ENCODE measurements at places on chromosomes 12 and 14. TPM values are rescaled to one million over a fixed set of nuclear protein-coding genes. Genes with fewer than 3 reads are reported as not detected.

GRCh38 chr12:93055221-93055620, 126.1 kb upstream of the EEA1 start:
- no peak for DNase-seq

- no peak for DNase-seq
Observed at GRCh38 chr14:60275932-60276331, 26.9 kb downstream of the PPM1A start.

RAD51AP1 gene
- 33.4 TPM for total RNA-seq

GRCh38 chr12:113196990-113197389, 11.5 kb downstream of the RITA1 start:
- DNase-seq = no peak

GRCh38 chr12:26238341-26239121, 43.2 kb downstream of the SSPN start:
- no peak for DNase-seq

DNA sequence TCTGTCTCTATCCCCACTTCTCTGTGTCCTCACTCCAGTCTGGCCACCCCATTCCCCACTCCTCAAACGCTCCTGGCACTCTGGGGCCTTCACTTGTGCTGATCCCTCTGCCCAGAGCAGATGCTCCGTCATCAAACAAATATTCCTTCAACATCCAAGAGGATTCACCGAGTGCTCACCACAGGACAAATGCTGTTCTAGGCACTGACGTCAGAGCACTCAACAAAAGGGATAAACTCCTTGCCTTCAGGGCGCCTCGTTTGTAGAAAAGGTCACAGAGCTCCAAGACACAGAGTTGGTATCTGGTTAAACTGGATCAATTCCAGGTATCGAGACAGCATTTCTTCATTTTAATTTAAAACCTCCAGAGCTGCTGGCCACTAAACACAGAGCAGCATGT, 35.3 kb downstream of the PSMC1 start:
- DNase-seq = no peak

- no peak for DNase-seq
Observed at GRCh38 chr12:67070604-67071003, 198.6 kb upstream of the CAND1 start.

IL23A gene
- total RNA-seq = 0.89 TPM

Data from progenitor cell of endocrine pancreas (in vitro differentiated cells).